ENCODE measurements at places on chromosomes 2 and 18.

- DNase-seq: no peak
Measured at GRCh38 chr2:73000808-73001570, 70.5 kb downstream of the SFXN5 start.

- DNase-seq: no peak
Measured at GRCh38 chr2:13638181-13638580, 921.4 kb downstream of the TRIB2 start.

- DNase-seq: no peak
Measured at GRCh38 chr18:22387364-22387763, 30.4 kb downstream of the CTAGE1 start.

- no peak for DNase-seq
Measured at GRCh38 chr2:16119741-16120140, 179.4 kb downstream of the MYCN start.

DNA sequence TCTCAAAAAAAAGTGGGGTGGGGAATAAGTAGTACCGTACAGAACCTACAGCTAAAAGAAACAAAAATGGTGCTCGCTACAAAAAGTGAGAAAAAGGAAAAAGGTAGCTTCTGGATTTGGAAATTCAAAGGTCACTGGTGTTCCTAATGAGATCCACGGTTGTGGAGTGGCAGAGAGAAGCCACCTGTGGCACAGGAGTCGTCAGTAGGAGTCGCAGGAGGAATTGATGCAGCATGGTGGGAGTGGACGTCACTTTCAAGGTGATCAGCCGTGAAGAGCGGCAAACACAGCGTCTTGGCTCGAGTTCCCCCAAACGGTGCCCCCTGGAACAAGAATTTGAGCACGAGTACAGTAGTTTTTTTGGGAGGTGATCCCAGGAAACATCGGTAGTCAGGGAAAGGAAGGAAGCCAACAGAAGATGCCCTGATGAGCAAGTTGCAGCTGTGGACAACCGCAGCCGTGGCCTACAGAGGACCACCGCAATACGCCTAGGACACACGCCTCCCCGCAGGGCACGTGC lies 1.4 kb upstream of the TTL start:
- DNase-seq: no peak

DNA sequence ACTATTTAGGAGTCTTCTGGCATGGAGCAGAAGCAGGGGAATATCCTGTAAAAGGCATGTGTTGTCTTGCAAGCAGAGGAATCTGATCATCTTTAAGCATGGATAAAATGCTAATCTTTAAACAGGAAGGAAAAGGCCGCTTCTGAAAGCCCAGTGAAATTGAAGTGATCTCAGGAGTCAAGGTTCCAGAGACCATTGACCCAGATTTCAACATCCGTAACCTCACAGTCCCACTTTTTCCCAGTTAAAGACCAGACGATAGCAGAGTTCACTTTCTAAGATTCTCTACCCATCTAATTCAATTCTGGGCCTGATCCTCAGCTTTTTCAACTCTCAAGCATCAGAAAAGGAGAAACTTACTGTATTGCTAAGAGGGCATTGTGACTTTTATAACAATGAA lies 332.2 kb upstream of the LRP1B start:
- DNase-seq: no peak

DNA sequence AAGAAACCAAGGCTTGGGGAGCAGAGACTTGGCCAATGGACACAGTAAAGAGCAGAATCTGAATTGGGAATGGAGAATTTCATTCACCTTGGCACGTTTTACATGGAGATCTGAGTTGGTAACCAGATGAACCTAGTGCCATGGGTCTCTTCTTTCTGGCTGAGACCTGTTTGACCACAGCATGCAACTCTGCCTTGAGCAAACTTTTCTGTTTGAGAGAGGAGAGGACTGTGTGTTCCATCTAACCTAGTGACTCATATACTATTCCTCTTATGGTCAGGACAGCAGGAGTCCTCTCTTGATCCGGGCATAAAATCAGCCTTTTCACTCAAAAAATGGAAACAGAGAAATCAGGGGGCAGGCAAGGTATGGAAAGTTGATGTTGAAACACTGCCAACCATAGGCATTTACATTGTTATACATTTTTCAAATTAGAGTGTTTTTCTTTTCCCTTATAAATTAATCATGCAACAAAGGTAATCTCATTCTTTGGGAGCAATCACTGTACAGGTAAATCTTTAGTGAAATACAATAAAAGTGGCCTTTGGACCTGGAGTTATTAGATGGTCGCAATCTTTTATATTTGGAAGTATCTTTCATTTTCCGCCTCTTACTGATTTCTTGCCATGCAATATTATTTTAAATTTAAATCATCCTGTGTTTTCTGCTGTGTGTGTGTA lies 86.7 kb downstream of the NRP2 start:
- DNase-seq: no peak

DNA sequence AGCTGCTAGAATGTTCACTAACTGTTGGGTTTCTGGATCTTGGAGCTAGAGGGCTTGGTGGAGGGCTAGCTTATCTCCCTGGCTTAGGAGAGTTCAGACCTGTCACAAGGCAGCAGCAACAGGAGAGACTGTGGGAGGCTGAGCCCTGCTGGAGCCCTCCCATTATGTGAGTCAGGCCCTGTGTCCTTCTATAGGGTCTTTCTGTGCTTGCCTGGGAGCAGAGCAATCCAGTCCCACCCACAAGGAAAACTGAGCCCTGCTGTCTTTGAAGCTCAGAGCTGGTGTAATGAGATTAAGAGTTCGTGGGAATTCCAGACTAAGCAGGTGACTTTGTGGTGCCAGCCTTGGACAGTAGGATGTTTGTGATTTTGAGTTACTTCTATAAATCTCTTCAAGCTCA lies 249.0 kb downstream of the TTC32 start:
- DNase-seq: no peak

DNA sequence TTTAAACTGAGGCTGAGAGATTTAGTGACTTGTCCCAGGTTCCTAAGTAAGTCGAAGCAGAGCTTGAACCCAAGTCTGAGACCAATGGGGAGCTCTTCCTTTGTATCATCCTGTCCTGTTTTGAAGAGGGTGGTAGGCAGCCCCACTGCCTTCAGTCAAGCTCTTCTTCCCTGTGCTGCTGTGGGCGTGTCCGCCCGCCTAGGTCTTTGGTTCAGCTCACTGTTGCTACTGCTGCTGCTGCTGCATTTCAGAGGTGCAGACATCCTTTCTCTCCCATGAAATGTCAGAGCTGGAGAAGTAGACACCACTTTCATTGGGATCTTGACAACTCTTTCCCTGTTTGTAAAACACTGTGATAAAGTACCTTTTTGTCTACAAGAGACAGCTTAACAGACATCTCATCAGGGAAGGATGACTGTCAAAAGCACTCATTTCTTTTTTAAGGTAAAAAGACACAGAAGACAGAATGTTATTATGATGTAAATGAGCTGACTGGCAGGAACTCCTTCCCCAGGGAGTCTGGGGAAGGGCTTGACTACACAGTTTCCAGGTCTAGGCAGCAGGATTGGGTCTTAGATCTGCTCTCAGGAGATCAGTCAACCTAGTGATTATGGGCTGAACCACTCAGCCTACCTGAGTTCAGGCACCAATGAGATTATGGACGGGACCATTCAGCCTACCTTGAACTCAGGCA lies 91.7 kb upstream of the TRIB2 start:
- DNase-seq: no peak

- DNase-seq: no peak
Measured at GRCh38 chr2:71831193-71831577, 316.5 kb downstream of the CYP26B1 start.

- no peak for DNase-seq
Measured at GRCh38 chr2:23695890-23696751, 230.8 kb downstream of the ATAD2B start.

GRCh38 chr18:55370936-55371335 lies 217.1 kb downstream of the TCF4 start:
- DNase-seq: no peak

GRCh38 chr2:71555798-71556454 lies 102.6 kb downstream of the DYSF start:
- DNase-seq: no peak

DNA sequence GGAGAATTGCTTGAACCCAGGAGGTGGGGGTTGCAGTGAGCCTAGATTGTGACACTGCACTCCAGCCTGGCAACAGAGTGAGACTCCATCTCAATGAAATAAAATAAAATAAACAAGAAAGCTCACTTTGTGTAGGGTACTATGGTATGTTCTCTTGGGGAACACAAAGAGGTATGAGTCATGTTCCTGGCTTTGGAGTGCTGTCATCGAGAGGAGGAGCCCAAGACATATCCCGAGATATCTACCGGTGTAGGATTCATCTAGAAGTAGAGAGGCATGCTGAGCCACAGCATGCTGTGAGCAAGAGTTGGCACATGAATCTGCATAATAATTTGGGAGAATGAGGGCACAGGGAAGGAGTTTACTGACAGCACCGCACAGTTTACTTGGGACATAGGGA lies 244.9 kb upstream of the EPHA4 start:
- DNase-seq: no peak

GRCh38 chr2:96806468-96807126 lies 9.5 kb upstream of the CNNM3 start:
- no peak for DNase-seq

- no peak for DNase-seq
Measured at GRCh38 chr2:47225061-47225783, 70.1 kb upstream of the STPG4 start.
